ENCODE measurements at places on chromosomes 5 and 9. TPM values are rescaled to one million over a fixed set of nuclear protein-coding genes. Genes with fewer than 3 reads are reported as not detected.

The CPLANE1 gene
- 11.7 TPM for total RNA-seq

The RGMB gene
- 97.2 TPM for total RNA-seq

The SLCO4C1 gene
- total RNA-seq, result under 0.01 TPM

The CARD9 gene
- total RNA-seq, result 4.6 TPM

The HK3 gene
- not detected for total RNA-seq

The ABLIM3 gene
- total RNA-seq, result 22.8 TPM

The SIL1 gene
- total RNA-seq, result 106 TPM

The CKMT2 gene
- total RNA-seq, result 1.3 TPM

The SH2D3C gene
- 0.19 TPM for total RNA-seq

The SLC27A4 gene
- total RNA-seq, result 10.7 TPM

The NME5 gene
- 1.7 TPM for total RNA-seq

The DMRT2 gene
- total RNA-seq, result not detected

The TTC16 gene
- under 0.01 TPM for total RNA-seq

The GARIN3 gene
- not detected for total RNA-seq

The OTP gene
- total RNA-seq, result not detected

The ADAMTS16 gene
- not detected for total RNA-seq

The OR1J2 gene
- total RNA-seq, result not detected

The PDLIM7 gene
- total RNA-seq, result 83.7 TPM

The LVRN gene
- under 0.01 TPM for total RNA-seq

The PLPP6 gene
- 5.6 TPM for total RNA-seq

The PCSK1 gene
- 2.3 TPM for total RNA-seq

The DRD1 gene
- total RNA-seq, result not detected

The JAKMIP2 gene
- under 0.01 TPM for total RNA-seq

The TEK gene
- total RNA-seq, result 18.6 TPM

The CCDC152 gene
- total RNA-seq, result 1.1 TPM

The ZCCHC10 gene
- 16.3 TPM for total RNA-seq

The SH3GL2 gene
- total RNA-seq, result under 0.01 TPM

Measured in regular cardiac myocyte (primary cell).